ENCODE measurements at places on chromosomes 16 and 17.

DNA sequence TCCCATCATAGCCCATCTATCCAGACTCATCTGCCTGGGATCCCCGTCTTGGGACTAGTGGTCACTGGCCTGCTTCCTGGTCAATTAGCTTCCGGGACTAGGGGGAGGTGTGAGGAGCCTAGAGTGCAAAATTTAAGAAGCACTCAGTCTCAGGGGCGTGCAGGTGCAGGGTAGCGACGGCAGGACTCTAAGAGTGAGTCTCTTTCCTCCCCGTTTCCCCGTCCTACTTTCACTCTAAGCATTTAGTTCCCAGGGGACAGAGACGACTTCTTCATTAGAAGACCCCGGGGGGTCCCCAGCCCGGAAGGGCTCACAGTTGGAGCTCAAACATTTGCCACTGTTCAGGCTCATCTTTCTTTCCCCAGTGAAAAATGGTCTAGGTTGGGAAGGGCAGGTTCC, 677 bp upstream of the ZNHIT3 start:
- no peak for DNase-seq

DNA sequence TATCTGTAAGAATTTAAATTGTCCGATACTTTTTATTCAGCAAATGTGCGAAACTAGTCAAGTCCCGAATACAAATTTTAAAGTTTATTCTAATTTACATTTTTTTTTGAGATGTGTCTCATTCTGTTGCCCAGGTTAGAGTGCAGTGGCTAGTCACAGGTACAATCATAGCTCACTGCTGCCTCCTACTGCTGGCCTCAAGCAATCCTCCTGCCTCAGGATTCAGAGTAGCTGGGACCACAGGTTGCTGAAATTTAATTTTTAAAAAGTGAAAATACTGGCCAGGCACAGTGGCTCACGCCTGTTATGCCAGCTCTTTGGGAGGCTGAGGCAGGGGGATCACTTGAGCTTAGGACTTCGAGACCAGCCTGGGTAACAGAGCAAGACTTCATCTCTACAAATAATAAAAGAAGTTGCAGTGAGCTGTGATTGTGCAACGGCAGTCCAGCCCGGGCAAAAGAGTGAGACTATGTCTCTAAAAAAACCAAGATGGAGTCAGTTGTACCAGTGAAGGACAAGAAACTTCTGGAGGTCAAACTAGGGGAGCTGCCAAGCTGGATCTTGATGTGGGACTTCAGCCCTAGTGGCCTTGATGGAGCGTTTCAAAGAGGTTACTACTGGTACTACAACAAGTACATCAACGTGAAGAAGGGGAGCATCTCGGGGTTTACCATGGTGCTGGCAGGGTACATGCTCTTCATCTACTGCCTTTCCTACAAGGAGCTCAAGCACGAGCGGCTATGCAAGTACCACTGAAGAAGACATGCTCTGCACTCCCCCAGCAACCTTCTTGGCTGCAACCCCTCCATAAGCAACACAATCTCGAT, 5.6 kb downstream of the POLG2 start:
- DNase-seq: no peak

DNA sequence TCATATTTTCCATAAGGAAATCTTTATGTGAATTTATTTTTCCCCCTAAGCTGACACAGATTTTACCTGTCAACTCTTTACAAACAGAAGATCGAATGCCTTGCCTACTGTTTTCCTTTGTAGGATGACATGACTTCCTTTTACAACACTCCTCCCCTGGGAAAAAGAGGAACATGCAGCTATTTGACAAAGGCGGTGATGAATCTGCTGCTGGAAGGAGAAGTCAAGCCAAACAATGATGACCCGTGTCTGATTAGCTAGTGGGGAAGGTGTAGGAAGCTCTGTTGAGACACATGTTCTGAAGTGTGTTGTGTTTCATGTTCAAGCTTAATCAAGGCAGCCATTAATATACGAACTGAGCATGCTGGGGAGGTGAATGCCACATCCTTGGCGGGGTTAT, 238.0 kb downstream of the PHKB start:
- DNase-seq: no peak

DNA sequence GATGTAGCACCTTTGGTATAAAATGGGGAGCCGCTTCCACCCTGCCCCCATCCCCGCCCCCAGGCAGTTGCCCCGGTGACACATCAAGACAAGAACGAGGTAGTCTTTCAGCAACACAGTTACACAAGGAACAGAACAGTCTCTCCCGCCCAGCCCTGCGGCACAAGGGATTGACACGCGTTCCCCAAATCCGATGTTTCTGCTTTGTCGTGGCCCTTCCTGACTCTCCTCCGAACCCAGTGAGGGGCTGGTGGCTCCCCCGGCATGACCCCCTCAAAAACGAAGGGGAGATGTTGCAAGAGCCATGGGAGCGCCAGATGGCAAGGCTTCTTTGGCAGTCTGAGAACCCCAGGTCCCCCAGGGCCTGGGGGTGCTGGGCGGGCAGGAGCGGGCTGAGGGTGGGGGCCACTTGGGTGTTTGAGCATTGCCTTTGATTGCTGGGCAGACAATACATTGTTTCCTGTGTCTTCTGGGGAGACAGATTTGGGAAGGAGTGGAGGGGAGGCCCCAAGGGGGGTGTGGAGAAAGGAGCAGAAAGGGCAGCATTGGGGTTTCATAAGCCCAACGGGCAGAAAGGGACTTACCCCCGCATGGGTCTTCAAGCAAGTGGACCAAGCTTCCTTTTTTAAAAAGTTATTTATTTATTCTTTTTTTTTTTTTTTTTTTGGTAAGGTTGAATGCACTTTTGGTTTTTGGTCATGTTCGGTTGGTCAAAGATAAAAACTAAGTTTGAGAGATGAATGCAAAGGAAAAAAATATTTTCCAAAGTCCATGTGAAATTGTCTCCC, 16.6 kb downstream of the COL1A1 start:
- DNase-seq: no peak

GRCh38 chr16:50213939-50214519, 52.3 kb upstream of the ADCY7 start:
- no peak for DNase-seq

DNA sequence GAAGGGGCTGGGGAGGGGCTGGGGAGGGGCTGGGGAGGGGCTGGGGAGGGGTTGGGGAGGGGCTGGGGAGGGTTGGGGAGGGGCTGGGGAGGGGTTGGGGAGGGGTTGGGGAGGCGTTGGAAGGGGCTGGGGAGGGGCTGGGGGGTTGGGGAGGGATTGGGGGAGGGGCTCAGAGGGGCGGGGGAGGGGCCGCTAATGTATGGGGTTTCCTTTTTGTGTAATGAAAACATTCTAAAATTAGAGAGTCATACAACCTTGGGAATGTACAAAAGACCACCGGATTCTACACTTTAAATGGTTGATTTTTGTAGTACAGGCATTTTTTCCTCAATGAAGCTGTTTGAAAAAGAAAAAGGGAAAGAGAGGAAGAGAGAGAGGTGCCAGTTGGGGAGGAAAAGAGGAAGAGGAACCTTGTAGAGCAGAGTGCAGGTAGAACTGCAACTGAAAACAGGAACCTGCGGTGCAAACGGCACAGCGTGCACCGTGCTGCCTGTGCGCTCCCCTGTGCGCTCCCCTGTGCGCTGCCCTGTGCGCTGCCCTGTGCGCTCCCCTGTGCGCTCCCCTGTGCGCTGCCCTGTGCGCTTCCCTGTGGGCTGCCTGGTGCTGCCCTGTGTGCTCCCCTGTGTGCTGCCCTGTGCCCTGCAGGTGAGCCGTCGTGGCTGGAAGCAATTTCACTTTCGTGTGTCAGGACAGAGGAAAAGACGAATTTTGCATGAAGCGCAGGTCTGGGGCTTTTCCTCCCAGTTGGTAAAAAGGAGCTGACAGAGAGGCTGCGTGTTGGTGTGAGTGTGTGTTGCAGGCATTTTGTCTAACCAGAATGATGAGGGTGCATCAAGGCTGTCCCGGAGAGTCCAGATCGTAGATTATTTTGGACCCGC, 40.8 kb downstream of the METRNL start:
- no peak for DNase-seq

DNA sequence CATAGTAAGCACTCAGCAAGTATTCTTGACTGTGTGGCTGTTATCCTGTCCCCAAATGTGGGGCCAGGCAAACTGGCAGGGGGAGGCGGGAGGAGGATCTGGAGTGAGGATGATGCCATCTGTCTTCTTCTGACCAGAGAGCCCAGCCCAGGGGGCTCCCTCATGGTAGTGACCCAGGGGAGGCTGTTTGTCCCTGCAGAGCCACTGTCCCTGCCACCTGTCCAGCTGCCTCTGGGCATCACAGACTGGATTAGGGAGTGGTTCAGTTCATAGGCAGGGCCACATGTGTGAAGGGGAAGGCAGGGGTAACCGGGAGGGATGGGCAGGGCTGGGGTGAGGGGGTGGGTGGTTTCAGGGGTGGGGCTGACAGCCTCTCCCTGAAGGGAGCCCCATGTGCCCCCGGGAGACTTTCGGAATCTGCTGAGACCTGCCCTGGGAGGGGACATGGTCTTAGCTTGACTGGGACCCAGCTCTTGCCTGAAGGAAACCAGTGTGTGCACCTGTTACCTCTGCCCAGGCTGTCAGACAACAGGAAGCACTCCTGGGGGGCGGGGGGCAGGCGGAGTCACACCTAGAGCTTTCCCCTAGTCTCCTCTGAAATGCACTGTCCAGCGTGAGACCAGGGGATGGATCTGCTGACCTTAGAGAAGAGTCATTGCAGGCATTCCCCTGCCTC, 15.2 kb downstream of the ARHGAP23 start:
- no peak for DNase-seq

DNA sequence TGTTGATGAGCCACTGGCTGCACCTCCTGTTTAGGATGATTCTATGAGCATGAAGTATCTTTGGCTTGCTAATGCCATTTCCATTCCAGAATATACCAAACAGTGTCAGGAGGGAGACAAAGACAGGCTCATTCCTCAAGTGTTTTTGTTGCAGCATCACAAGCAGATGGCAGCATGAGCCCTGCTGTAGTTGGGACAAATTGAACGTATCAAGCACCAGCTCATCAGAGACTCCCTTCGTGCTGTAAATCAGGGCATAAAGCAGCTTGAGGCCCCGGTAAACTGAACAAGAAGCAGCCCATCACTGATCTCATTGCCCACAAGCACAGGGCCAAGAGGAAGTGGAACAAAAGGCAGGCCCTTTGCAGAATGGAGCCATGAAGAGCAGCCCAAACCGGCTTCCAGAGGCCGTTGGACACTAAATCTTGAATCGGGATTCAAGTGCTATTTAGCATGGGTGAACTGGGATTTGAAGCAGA, 45.9 kb upstream of the HS3ST3A1 start:
- DNase-seq: no peak

DNA sequence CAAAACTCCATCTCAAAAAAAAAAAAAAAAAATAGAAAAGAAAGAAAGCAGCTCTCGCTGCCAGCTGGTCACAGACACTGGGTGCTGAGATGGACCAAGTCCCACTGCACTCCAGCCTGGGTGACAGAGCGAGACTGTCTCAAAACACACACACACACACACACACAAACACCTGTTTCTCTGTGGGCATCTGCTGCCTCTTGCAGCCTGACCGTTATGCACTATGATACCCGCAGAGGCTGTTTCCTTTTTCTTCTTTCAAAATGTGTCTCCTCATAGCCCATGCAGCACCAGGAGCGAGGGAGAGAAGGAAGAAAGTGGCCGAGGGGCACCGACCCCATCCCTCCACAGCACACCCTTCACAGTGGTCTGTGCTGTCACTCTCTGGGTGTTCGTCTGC, 36.9 kb upstream of the KLHDC4 start:
- DNase-seq: no peak

DNA sequence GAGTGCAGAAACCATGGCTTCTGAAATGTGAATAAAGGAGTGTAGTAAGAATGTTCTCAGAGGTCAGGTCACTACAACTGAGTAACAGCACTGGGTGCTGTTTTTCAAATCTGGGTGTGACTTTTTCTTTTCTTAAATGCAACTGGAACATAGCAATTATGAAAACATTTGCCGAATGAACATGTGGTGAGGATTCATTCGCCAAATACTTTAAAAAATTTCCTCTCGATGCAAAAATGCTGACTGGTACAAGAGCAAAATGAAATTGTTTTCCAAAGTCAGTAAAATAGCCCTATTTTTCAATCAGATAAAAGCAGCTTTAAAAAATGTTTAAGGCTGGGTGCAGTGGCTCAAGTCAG, 18.6 kb downstream of the ZDHHC7 start:
- no peak for DNase-seq

DNA sequence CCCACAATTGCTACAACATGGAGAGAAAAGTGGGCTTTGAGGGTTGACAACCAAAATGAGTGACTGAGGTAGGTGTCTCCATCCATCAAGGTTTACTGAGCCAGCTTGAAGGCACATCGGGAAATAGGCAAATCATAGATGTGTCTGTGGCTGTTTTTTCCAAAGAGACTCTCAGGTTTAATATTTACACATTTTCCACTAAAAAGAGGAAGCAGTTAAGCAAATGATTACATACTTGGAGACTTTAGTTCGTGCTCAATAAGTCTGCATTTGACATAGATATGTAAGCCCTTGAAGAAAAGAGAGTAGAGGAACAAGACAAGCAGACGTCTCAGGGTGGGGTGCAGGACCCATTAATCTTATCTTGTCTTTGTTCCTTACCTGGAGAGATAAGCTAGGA, 148.9 kb upstream of the COX10 start:
- no peak for DNase-seq

GRCh38 chr16:50478075-50478772, 70.0 kb upstream of the NKD1 start:
- no peak for DNase-seq

- no peak for DNase-seq
Observed at GRCh38 chr17:13476720-13477119, 125.0 kb downstream of the HS3ST3A1 start.

DNA sequence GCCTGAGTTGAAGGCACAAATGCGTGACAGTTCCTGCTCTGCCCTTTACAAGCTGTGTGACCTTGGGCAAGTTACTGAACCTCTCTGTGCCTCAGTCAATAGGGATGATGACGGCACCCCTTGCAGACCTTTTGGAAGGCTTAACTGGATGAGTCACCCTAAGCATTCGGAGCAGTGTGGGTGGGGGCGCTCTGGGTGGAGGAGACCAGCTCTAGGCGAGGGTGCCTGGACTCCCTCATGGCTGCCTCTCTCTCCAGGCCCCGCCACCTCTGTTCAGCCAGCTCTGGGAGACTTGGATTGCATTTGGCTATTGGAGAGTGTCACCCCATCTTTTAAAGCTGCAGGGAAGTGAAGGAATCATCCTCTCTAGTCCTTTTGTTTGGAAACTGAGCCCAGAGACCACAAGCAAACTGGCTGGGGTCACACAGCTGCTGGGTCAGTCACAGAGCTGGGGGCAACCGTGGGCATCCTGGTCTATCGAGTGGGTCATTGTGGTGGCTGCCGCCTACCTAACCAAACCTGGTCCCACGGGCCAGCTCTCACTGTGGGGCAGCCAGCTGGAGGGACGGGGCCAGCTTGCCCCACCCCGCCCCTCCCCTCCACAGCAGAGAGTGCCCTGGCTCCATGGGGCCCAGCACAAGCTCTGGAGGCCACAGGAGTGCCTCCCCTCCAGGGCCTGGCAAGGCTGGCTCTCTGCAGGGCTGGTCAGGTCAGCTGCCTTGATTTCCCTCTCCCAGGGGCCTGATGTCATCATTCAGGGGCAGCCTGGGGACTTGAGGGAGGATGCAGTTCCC, 20.2 kb upstream of the GSE1 start:
- no peak for DNase-seq
